Daoy (cell line): ENCODE measurements at places on chromosomes 2 and 18. TPM values are rescaled to one million over a fixed set of nuclear protein-coding genes. Genes with fewer than 3 reads are reported as not detected.

GRCh38 chr2:290090-290722, 2.3 kb upstream of the ALKAL2 start:
- peak; percentile 86 for DNase-seq

GRCh38 chr2:128774320-128775216, 455.9 kb upstream of the HS6ST1 start:
- no peak for DNase-seq

Gene ERFE
- 3.6 and 6.8 TPM in 2 replicates for total RNA-seq

Gene PLEKHH2
- 0.51 and 1.2 TPM in 2 replicates for total RNA-seq

GRCh38 chr2:56801770-56802169, 618.0 kb downstream of the CCDC85A start:
- DNase-seq: peak; percentile 17

Gene NT5DC4
- total RNA-seq: not detected in 2 replicates

- peak; percentile 51 for DNase-seq
Measured at GRCh38 chr2:197599285-197599965, 76.0 kb downstream of the RFTN2 start.

Gene HNMT
- total RNA-seq: 1.6 and 7.1 TPM in 2 replicates

- DNase-seq: no peak
Measured at GRCh38 chr2:30371772-30372373, 75.2 kb upstream of the LCLAT1 start.

Gene KCNS3
- 6.2 and 9.7 TPM in 2 replicates for total RNA-seq

DNA sequence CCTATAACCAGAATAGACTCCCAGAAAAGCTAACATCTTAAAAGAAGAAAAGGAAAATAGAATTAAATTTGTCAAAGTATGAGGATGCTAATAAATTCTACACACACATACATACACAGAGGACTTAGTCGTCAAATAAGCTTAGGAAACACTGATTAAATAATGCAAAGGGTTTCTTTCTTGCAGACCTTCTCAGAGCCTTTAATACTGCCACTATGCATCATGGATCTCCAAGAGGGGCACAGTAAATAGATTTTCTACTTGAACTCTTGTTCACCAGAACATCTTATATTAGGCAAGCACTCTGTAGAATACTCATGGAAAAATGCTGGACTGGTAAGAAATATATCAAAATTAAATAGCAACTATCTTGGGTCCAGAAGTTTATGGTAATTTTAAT, 69.4 kb downstream of the ANKRD44 start:
- no peak for DNase-seq

DNA sequence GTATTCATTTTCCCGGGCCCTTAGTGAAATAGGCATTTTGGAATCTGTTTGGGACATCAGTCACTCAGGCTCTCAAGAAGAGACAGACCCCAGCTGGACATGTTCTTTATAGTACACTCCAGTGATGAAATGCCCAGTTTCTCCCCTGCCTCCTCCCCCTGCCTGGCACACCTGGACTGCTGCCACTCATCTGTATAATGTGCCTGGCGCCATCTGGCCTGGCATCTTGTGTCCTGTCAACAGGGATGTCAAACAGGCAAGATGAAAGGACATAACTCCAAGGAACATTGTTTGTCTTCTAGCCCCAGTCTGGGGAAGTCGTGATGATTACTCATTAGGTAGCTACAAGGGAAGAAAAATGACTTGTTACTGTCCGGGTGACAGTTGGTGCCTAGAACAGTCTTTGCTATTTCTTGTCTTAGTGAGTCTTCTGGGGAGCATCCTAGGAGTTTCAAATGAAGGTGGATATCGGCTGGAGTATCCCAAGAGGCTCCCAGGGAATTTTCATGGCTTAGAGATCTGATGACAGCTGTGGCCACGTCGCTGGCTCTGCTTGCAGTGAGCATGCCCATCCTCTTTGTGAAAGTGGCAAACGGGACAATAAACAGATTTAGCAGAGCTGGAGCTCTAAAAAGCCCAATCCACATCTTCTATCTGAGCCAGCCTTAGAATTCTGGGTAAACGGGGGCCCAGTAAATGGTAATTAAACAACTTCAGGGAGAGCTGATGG, 153.6 kb downstream of the ALK start:
- no peak for DNase-seq

DNA sequence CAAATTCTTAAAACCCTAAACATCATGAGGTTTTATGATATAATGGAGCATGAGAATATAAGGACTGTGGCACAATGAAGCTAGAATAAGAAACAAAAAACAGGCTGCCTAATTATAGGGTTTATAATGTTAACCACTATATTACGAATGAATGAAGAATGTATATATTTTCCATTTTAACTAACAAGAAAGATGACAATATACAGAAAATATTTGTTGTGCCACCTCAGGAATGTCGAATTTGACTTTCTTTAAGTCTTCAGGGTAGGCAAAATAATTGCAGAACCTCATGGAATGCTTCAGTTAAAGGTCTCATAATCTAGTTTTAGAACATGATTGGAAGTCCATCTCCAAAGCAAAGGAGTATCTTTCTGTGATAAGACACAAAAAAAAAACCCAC, 282.9 kb upstream of the SLC8A1 start:
- peak; percentile 13 for DNase-seq

Gene ATP5F1A
- total RNA-seq: 627 and 878 TPM in 2 replicates

GRCh38 chr18:57086163-57086562, 60.7 kb upstream of the BOD1L2 start:
- no peak for DNase-seq

DNA sequence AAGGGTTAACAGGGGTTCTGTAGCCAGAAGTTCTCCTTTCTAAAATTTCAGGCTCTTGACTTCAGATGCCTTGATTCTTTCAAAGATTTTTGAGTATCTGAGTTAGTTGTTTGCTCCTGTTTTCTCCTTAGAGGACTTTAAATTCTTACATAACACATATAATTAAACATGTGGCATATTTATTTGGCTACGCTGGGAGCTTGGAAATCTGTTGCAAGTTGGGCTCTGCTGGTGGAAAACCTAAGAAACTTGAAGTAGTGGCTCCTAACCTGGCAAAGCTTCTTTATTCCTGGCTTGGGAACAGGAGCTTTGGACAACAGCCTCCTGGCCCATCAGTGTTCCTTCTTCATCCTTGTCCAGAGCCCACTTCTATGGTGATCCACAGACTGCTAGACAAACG, 72.6 kb downstream of the VIT start:
- no peak for DNase-seq

DNA sequence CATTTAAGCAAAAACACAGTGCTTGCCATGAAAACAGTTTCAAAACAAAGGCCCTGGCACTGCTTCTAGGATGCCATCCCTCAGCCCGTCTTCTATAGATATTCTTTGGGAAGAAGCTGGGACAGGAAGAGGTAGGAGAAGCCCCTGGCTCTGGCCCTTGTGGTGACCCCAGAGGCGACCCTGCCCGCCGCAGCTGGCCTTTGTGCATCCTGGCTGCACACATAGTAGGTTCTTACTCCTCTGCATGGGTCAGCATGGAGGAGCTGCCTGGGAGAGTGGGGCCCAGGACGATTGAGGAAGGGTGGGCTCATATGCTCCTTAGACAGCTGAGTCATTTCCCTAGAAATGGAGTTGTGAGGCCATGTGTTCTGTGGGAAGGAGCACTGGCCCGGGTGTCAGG, 44.4 kb upstream of the OTOF start:
- no peak for DNase-seq

- no peak for DNase-seq
Measured at GRCh38 chr2:26904839-26905238, 56.9 kb downstream of the DPYSL5 start.

DNA sequence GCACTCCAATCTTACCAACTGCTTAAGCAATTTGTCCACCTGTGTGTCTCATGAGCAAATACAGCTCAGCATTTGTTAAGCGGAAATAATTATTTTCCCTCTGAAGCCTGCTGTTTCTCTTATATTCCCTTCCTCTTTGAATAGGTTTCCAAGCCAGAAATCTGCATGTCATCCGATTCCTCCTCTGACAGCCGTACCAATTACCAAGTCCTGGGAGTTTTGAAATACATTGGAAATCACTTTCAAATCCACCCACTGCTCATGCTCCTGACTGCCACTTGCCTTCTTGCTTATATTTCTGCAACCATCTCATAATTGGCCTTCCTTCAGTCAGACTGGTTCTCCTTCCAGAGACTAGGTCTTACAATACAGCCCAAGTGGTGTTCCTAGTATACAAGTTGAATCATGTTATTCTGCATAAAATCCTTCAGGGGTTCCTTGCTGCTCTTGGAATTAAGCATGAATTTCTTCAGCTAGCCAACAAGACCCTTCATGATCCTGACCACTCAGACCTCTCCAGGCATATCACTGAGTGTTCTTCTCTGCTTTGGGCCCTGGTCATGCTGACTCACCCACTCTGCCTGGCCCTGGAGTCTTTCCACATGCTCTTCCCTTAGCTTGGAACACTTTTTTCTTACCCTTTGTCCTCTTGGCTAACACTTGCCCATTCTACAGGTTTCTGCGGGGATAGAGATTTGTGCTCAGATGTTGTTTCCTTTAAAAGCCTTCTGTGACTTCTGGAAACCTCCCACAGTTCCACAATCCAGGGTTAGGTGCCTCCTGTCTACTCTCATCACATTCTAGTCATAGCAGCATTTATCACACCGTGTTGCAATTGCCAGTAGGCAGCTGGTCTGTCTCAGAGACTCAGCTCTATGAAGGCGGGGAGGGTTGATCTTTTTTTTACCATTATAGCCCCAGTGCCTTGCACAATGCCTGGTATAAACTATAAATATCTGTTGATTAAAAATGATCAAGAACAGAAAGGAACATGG, 157.6 kb downstream of the ARL6IP6 start:
- DNase-seq: no peak

DNA sequence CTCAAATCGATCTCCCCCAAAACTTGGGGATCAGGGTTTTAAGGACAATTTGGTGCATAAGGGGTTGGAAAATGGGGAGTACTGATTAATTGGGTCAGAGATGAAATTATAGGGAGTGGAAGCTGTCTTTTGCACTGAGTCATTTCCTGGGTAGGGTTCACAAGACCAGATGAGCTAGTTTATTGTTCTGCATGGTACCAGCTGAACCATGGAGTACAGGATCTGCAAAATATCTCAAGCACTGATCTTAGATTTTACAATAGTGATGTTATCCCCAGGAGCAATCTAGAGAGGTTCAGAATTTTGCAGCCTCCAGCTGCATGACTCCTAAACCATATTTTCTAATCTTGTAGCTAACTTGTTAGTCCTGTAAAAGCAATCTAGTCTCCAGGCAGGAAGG, 73.1 kb downstream of the CPO start:
- peak; percentile 41 for DNase-seq

DNA sequence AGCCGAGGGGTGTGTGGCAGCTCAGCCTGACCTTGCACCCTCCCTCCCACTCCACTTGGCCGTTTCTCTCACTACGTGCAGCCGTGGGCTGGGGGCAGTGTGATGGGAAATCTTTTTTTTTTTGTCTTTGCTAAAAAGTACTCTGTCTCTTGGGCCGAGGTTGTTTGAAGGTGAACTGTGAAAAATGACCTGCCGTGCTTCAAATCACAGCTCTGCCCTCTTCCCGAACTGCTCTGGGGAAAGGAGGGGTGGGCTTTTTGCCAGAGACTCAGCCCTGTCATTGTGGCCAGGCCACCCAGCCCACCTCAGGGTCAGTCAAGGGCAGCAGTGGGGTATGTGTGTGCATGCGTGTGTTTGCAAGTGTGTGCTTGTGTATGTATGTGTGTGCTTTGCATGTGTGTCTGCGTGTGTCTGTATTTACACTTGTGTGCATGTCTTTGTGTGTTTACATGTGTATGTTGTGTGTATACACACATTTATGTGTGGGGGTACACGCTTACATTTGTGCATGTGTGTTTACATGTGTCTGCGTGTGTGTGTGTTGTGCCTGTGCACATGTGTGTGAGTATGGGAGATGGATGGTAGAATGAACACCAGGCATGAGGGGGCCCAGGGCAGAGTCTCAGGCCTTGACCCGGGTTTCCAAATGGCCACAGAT, 61.3 kb upstream of the HAAO start:
- DNase-seq: no peak

DNA sequence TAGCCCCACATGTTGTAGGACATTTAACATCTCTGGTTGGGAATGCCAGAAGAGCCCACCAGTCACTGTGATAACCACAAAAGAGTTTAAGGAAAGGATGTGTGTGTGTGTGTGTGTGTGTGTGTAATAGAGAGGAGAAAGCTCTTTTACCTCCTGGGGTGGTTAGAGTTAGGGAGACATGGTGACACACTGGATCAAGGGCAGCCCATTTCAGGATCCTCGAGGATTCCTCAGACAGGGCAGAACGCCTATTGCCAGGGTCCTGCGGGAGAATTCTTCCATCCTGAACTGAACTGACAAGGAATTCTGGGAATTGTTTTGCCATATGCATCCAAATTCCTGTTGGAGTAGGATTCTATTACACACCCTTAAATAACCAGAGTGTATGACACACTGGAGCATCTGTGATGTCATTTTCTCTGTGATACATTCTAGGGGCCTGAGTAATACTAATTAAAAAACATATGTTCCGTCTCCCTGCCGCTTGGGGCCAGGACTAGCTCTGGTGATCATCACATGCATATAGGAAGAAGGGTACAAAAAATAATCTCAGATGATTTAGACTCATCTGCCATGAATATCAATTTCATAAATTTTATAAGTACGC, 156.4 kb upstream of the MMADHC start:
- DNase-seq: peak; percentile 80

DNA sequence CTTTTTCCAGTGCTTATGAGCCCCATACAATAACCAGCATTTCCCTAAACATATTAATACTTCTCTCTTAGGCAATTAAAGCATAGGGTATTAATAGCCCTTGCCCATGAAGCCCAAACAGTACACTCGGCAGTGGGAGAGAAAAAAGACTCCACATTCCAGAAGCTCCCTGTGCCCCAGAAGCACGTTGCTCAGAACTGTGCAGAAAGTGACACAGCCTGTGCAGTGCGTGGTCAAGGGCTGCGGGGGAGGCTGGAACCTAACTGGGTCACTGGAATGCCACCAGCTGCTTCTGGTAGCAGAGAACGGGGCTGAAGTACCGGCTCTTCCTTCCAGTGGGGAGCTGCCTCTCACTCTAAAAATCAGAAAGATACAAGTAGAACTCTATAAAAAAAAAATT, 32.7 kb downstream of the EIPR1 start:
- no peak for DNase-seq

DNA sequence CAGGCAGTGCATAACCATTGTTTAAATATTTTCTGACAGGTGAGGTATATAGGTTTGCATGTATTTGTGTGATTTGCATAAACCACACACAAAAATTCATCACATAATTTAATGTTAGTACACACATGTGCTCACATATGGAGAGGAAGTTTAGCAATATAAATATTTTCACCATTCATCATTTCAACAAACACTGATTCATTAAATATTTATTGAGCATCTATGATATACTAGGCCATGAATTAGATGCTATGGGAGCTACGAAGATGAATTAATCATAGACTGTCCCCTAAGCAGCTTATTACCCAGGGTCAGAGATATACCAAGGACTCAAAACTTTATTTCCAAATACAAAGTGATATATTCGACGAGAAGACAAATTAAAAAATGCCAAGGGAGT, 311.6 kb upstream of the PIK3C3 start:
- no peak for DNase-seq

GRCh38 chr2:66581339-66582103, 146.6 kb downstream of the MEIS1 start:
- peak; percentile 21 for DNase-seq
